ENCODE measurements at places on chromosomes 2 and 18.

DNA sequence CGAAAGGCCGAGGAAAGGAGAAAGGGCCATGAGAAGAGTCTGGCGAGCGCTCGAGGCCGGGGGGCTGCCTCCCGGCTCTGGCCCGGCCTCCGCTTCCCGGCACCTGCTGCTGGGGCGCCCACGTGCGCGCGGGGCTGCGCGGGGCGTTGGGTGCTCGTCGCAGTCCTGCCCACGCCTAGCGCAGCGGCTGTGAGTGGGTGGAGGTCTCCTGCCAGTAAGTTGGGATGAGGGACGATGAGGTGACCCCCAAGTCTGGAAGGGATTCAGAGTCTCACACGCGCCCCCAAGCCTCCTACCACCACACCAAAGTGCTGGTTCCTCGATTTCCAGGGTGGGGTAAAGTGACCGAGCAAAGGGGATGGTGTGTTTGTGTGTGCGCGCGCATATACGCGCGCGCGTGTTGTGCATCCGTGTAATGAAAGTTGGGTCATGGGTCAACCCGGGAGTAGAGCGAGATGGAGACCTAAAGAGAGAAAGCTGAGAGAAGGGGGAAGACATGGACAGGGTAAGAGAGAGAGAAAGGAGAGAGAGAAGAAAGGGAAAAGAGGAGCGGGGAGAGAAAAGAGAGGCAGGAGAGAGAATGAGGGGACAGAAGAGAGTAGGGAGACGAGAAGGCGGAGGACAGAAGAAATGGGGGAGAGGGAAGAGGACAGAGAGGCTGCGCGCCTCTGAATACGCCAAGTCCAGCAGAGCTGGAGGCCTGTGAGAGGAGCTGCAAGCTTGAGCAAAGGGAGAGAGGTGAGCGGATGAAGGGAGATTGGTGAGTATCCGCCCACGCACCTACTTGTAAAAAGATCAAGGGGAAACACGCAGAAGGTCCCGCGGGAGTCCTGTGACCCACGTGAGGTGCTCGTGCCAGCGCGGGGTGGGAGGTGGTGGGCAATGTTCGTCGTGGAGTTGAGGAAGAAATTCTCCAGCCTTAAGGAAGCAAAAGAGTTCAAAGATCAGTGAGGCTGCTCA lies 1.7 kb upstream of the NETO1 start:
- no peak for DNase-seq

- DNase-seq, result no peak
Observed at GRCh38 chr2:18824325-18824790, 235.0 kb upstream of the NT5C1B start.

- no peak for DNase-seq
Observed at GRCh38 chr2:200255549-200255948, 50.9 kb upstream of the SPATS2L start.

DNA sequence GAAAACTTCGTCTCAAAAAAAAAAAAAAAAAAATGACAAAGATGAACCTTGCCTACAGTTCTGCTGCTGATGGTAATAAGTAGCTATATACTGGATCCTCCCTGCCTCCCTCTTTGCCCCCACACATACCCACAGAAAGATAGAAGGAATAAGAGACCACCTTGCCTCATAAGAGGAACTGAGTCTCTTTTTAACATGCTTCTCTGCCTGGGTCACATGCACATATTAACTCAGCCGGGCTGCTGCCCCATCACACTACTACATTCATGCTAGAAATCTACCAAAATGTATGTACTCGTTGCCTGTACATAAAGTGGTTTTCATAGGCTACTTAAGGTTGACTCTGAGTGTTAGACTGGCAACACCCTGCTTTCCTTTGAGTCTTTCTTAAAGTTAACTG lies 78.9 kb upstream of the B3GNT2 start:
- peak; percentile 17 for DNase-seq

DNA sequence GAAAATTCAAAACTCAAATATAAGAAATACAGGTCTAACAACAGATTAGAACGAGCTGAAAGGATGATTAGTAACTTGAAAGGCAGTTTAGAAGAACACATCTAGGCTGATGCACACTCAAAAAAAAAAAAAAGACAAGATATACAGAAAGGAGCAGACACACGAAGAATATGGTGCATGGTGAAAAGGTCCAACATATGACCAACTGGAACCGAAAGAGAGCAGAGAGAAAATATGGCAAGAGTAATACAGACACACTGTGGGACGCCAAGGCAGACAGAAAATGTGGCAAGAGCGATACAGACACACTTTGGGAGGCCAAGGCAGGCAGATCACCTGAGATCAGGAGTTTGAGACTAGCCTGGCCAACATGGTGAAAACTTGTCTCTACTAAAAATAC lies 39.8 kb downstream of the NDUFA10 start:
- DNase-seq, result no peak

DNA sequence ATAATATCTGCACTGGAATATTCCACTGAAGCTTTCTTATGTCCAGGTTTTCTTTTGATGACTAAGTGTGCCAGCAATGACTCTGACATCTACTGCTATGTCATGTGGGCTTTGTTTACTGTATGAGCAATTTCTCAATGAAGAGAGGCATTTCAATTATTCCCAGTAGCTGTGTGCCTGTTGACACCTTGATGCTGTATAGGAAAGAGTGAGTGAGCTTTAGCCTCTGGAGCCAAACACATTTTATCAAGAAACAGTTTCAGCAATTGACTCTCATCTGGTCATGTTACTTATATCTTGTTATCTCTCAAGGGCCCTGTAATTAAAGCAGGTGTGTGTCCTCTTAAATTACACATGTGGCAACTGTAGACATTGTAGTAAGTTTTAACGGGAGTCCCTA lies 493.2 kb upstream of the FANCL start:
- DNase-seq, result no peak

GRCh38 chr2:52368141-52368540 lies 1336.2 kb upstream of the NRXN1 start:
- DNase-seq, result no peak

- no peak for DNase-seq
Observed at GRCh38 chr2:180478883-180479282, 471.8 kb upstream of the CWC22 start.

DNA sequence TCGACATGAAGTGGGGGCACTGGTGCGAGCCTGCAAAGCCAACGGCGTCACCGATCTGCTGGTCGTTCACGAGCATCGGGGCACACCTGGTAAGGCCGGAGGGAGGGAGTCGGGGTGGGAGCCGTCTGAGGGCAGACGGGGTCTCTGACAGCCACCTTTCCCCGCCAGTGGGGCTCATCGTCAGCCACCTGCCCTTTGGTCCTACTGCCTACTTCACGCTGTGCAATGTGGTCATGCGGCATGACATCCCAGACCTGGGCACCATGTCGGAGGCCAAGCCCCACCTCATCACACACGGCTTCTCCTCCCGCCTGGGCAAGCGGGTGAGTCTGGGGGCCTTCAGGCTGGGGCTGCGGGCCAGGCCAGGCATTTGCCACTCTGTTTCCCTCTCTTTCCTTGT lies 2.9 kb downstream of the IMP4 start:
- no peak for DNase-seq

DNA sequence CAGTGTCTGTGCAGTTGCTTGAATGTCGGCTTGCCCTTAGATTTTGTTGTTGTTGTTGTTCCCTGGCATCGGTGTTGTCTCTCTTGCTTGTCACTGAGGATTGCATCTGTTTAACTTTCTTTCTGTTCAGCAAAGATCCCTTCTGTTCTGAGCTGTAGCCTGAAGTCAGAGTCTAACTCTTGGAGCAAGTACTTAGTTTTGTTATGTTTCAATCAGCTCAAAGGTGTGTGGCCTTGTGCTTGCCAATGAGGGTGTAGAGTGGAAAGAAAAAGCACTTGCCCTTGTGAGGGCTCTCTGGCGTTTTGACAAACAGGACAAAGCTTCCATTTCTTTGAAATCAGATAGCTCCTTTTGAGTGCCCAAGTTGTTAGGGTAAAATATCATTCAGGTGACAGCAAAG lies 757.1 kb upstream of the CDH7 start:
- DNase-seq, result no peak

DNA sequence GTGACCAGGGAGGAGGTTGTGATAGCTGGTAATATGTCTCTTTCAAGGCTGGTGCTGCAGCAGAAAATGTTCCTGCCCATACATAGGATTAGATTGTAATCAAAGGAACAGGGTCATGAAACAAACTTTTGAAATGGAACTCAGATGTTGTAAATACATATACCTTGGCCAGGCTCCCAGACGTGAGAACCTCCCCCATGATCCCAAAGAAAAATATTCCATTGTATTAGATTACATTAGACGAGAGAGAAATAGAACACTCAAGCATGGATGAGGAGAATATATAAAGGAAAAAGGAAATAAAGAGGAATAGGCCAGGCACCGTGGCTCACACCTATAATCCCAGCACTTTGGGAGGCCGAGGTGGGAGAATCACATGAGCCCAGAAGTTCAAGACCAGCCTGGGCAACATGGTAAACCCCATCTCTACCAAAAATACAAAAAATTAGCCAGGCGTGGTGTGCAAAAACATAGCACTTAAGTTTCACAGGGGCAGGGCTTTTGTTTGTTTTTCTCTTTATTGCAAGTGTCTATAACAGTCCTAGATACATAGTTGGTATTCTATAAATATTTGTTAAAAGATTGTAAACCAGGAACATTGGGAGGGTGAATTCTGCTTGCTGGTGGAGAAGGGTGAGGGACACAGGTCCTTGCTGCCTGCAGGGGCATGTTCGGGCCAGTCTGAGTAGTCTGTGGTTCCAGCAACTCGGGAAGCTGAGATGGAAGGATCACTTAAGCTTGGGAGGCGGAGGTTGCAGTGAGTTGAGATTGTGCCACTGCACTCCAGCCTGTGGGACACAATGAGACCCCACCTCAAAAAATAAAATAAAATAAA lies 52.8 kb downstream of the RPL37A start:
- DNase-seq, result no peak

- no peak for DNase-seq
Observed at GRCh38 chr2:157747695-157748370, 119.2 kb upstream of the ACVR1C start.

Measured in hematopoietic multipotent progenitor cell treated with erythropoietin and hydrocortisone succinate and interleukin-3 and kit ligand, for 8 days (in vitro differentiated cells).